Effector memory CD8-positive, alpha-beta T cell (primary cell): ENCODE measurements at places on chromosomes 6 and 20.

GRCh38 chr20:47481330-47482216 is 20.1 kb upstream of the NCOA3 start:
- no peak overlapping the region for H3K4me3 ChIP-seq
- peak overlapping the region; percentile 5 for H3K27ac ChIP-seq
- DNase-seq = no peak
- H3K4me1 ChIP-seq = no peaks in the 10 kb centered on the region
- no peaks in the 10 kb centered on the region for H3K36me3 ChIP-seq

DNA sequence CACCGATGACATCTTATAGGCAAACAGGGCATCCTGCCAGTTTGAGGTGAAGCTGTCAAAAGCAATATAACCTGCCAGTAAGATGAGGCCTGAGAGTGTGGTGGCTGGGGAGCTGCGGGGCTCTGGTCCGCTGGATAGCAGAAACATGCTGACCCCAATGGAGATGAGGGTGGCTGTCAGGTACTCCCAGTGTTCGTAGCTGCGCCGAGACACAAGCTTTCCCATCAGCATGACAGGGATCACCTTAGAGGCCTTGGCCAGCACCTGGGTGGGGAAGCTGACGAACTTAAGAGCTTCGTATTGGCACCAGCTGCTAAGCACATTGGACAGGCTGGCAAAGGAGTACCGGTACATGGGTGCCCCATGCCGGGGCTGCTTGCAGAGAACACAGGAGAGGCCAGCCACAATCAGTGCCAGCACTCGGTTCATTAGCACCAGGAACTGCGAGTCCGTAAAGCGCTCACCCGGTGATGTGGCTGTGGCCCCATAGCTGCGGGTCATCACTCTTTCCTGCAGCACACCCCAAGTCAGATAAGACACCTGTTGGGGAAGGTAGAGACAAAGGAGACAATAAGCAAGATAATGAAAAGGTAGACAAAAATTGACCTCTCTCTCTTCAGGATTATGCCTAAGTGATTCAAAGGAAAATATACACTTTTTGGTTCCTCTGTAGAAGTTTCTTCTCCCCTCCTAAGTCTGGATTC is 2.1 kb downstream of the SLC35B2 start:
- H3K4me3 ChIP-seq = peak overlapping the region; percentile 76
- no peaks in the 10 kb centered on the region for H3K27me3 ChIP-seq
- no peak for DNase-seq
- H3K4me1 ChIP-seq = peaks cover 50% of the 10 kb centered on the region
- H3K36me3 ChIP-seq = peaks cover 93% of the 10 kb centered on the region

GRCh38 chr20:37755665-37756064 is 61.8 kb downstream of the CTNNBL1 start:
- H3K4me1 ChIP-seq = peaks cover 5% of the 10 kb centered on the region
- no peak overlapping the region for H3K4me3 ChIP-seq
- H3K27ac ChIP-seq = no peak overlapping the region
- peaks cover 8% of the 10 kb centered on the region for H3K36me3 ChIP-seq
- no peaks in the 10 kb centered on the region for H3K27me3 ChIP-seq

GRCh38 chr6:161215193-161215592 is 58.7 kb downstream of the AGPAT4 start:
- DNase-seq = no peak
- no peaks in the 10 kb centered on the region for H3K27me3 ChIP-seq
- peaks cover 11% of the 10 kb centered on the region for H3K4me1 ChIP-seq
- no peak overlapping the region for H3K27ac ChIP-seq

GRCh38 chr6:133973109-133973971 is 20.3 kb downstream of the TBPL1 start:
- no peak overlapping the region for H3K4me3 ChIP-seq
- peaks cover 4% of the 10 kb centered on the region for H3K36me3 ChIP-seq
- no peak for DNase-seq
- H3K27me3 ChIP-seq = no peaks in the 10 kb centered on the region

DNA sequence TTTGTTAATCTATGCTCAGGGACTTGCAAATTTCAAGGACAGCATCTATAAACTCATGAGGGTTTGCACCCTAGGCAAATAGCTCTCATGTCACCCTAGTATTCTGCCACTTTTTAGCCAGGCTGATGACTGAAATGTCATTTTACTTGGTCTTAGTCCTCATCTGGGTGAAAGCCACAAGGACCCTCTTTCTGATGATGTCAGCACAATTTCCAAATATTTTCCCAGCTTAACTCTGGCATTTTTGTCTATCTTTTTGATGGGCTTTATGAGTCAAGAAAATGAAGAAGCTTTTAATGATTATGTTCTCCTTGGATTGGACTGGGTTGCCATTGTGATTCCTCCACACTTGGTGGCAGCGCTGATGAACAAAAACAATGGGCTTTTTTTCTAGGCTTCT is 420.1 kb upstream of the BTBD3 start:
- H3K4me3 ChIP-seq = no peak overlapping the region
- H3K27me3 ChIP-seq = no peaks in the 10 kb centered on the region
- no peak overlapping the region for H3K27ac ChIP-seq

DNA sequence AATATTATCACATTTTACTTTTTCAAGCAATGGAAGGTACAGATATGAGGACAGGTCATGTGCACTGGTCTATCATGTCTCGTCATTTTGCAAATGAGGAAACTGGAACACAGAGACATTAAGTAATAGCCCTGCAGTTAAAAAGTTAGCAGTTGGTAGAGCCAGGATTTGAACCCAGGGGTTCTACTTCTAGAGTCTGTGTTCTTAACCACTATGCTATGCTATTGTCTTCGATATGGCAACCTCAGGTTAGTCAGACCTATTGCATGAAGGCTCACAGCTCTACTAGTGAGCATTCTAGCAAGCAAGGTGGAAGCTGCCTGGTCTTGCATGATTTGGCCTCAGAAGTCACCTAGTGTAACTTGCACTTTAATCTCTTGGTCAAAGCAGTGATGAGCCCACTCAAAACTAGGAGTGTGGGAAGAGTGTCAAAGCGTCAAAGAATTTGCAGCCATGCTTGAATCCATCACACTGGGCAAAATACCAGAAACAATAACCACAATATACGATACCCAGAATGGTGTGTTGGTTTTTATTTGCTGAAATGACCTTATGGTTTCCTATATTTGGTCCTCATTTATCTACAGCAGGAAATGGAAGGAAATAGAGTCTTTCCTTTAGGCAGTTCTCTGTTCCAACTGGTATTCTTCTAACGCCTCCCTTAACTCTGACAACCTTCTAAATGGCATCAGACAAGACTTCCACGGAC is 20.4 kb upstream of the BMP2 start:
- DNase-seq = no peak
- no peak overlapping the region for H3K27ac ChIP-seq
- no peaks in the 10 kb centered on the region for H3K36me3 ChIP-seq
- no peaks in the 10 kb centered on the region for H3K4me1 ChIP-seq

- no peaks in the 10 kb centered on the region for H3K27me3 ChIP-seq
- H3K27ac ChIP-seq = no peak overlapping the region
- peaks cover 3% of the 10 kb centered on the region for H3K4me1 ChIP-seq
- H3K4me3 ChIP-seq = no peak overlapping the region
Measured at GRCh38 chr20:62309947-62310756, 7.4 kb downstream of the ADRM1 start.

DNA sequence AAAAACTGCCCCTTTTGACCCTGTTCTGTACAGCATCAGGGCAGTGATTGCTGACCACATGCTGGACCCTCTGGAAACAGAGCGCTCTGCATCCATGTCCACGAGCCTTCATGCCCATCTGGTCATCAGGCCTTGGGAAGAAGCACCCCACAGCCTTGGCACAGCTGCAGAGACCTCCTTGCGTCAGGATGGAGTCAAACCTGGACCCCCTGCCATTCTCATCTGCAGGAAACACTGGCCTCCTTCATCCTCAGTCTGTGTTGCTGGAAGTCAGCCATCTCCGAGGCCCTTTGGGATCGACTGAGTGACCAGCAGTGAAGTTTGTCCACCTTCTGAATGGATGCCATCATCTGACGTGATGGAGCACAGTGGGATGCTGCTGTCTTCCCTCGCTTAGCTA is 2138.3 kb upstream of the DEFB115 start:
- no peaks in the 10 kb centered on the region for H3K36me3 ChIP-seq
- no peak overlapping the region for H3K4me3 ChIP-seq
- no peak overlapping the region for H3K27ac ChIP-seq
- DNase-seq = no peak
- no peaks in the 10 kb centered on the region for H3K27me3 ChIP-seq

DNA sequence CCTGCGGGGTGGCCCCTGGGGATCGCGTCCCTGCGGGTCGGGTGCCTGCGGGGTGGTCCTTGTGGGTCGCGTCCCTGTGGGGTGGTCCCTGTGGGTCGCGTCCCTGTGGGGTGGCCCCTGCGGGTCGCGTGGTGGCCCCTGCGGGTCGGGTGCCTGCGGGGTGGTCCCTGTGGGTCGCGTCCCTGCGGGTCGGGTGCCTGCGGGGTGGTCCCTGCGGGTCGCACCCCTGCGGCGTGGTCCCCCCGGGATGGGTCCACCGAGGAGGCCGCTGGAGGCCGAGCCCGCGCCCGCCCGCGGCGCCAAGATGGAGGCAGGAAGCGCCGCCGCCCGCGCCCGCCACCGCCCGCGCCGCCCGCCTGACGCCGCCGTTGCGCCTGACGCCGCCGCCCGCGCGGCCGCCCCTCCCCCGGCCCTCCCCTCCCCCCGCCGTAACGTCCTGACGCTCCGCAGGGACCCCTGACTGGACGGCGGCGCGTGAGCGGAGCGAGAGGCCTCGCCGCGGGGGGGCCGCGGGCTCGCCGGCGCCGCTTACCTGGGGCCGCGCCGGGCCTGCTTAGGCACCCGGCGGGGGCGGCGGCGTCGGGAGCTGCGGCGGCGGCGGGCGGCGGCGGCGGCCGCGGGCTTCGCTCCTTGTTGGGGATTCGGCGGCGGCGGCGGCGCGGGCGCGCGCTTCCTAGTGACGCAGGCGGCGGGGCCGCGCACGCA is at the start of gene GMEB2:
Gene GMEB2 (minus strand): TSS at position 678 of the 705 bp plus-strand sequence. CDS start 7,704 bp downstream, outside the sequence.
- DNase-seq = no peak
- H3K27me3 ChIP-seq = no peaks in the 10 kb centered on the region
- peaks cover 33% of the 10 kb centered on the region for H3K36me3 ChIP-seq
- peak within 1 kb of the TSS; percentile 98 for H3K4me3 ChIP-seq
- H3K27ac ChIP-seq = peak within 1 kb of the TSS; percentile 93

DNA sequence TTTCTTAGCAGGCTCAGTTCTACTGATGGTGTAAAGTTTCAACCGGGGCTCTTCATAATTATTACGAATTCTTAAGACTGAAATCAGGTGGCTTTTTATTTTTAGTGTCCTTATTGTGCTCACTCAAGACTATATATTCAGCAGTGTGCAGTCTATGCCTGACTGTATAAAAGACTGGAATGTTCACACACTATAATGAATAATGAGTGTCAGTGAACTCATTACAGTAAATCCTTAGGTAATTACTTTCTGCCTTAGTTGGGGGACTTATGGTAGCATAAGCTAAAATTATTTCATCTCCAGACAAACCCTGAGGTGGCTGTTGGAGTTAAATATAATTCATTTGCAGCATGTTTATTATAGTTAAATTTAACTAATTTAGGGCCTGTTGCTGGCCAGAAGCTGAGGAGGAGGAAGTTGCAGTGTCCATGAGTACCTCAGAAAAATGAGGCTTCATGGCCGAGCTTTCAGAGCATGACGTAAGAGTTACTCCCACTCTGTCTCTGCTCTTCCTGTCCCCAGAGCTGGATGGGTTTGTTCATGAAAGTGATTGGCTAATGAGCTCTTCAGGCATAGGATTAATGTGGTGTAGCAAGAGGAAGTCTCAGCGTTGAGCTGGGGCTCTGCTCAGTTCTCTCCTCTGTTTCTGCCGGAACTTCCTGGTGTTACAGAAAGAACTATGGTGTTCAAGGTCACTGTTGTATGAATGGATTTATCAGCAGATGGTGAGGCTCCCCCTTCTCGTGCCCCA is 335.7 kb downstream of the NRN1 start:
- no peaks in the 10 kb centered on the region for H3K27me3 ChIP-seq
- H3K27ac ChIP-seq = no peak overlapping the region
- no peak overlapping the region for H3K4me3 ChIP-seq
- peaks cover 3% of the 10 kb centered on the region for H3K36me3 ChIP-seq

- H3K4me3 ChIP-seq = no peak overlapping the region
- no peaks in the 10 kb centered on the region for H3K27me3 ChIP-seq
- no peaks in the 10 kb centered on the region for H3K4me1 ChIP-seq
- H3K27ac ChIP-seq = no peak overlapping the region
- H3K36me3 ChIP-seq = no peaks in the 10 kb centered on the region
Measured at GRCh38 chr6:102488729-102489128, 1095.2 kb downstream of the GRIK2 start.

GRCh38 chr6:90140683-90141082 is 156.0 kb downstream of the BACH2 start:
- no peak overlapping the region for H3K27ac ChIP-seq
- H3K4me1 ChIP-seq = no peaks in the 10 kb centered on the region
- H3K36me3 ChIP-seq = peaks cover 3% of the 10 kb centered on the region
- DNase-seq = no peak
- H3K4me3 ChIP-seq = no peak overlapping the region

GRCh38 chr6:113141901-113142300 is 715.2 kb upstream of the MARCKS start:
- no peak overlapping the region for H3K4me3 ChIP-seq
- no peak for DNase-seq
- H3K27me3 ChIP-seq = no peaks in the 10 kb centered on the region
- no peak overlapping the region for H3K27ac ChIP-seq
- H3K36me3 ChIP-seq = no peaks in the 10 kb centered on the region
- no peaks in the 10 kb centered on the region for H3K4me1 ChIP-seq

GRCh38 chr6:109302176-109302575 is 80.1 kb downstream of the CD164 start:
- H3K36me3 ChIP-seq = no peaks in the 10 kb centered on the region
- no peak overlapping the region for H3K27ac ChIP-seq
- H3K4me1 ChIP-seq = no peaks in the 10 kb centered on the region
- no peaks in the 10 kb centered on the region for H3K27me3 ChIP-seq
- no peak for DNase-seq

GRCh38 chr6:159728531-159728964 is 1.2 kb downstream of the WTAP start:
- H3K4me3 ChIP-seq = peak overlapping the region; percentile 96
- H3K27ac ChIP-seq = peak overlapping the region; percentile 99
- peaks cover 44% of the 10 kb centered on the region for H3K36me3 ChIP-seq
- no peak for DNase-seq

DNA sequence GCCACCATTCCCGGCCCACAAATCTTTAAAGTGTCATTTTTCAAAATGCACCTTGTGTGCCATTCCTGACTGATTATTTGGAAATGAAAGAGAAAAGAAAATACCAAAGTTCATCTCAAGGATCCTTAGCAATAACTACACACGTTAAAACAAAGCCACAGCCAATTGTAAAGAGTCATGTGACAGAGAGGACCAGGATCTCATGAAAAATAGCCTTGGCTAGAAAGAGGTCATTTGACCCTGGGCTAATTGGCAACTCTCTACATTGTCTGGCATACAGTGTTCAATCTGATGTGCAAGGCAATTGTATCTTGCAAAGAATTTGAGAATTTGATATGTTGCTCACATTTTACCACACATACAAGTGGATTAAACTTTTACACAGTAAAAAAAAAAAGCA is 31.6 kb upstream of the HLA-G start:
- peaks cover 6% of the 10 kb centered on the region for H3K4me1 ChIP-seq
- H3K27ac ChIP-seq = no peak overlapping the region
- no peaks in the 10 kb centered on the region for H3K36me3 ChIP-seq
- DNase-seq = no peak
- H3K4me3 ChIP-seq = no peak overlapping the region
